ENCODE measurements at places on chromosomes 2 and 18.
A peak's percentile ranks its signal among the peaks of the same experiment; 100 is the strongest.

DNA sequence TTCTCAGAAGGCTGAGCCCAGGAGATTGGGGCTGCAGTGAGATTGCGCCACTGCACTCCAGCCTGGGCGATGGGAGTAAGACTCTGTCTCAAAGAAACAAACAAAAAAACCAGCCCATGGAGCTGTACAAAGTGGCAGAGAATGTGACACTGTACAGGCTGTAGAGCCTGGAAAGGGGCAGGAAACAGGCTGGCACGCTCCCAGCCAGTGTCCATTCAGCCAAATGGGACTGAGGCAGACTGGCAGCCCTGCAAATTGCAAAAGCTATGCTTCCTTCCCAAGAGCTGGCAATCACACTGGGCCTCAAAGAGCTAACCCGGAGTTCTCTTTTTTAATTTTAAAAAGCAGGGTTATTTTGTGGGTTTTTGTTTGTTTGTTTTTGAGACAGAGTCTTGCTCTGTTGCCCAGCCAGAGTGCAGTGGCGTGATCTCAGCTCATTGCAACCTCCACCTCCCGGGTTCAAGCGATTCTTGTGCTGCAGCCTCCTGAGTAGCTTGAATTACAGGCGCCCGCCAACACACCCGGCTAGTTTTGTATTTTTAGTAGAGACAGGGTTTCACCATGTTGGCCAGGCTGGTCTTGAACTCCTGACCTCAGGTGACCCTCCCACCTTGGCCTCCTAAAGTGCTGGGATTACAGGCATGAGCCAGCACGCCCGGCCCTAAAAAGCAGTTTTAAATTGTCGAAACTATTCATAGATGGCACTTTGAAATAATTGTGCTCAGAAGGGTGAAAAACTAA, 42.8 kb downstream of the SCRN3 start:
- DNase-seq: no peak

- no peak for DNase-seq
Measured at GRCh38 chr2:185811580-185811979, 73.0 kb downstream of the FSIP2 start.

- DNase-seq: no peak
Measured at GRCh38 chr2:69559442-69560146, 83.9 kb downstream of the AAK1 start.

- DNase-seq: no peak
Measured at GRCh38 chr2:138441916-138442315, 59.7 kb upstream of the SPOPL start.

DNA sequence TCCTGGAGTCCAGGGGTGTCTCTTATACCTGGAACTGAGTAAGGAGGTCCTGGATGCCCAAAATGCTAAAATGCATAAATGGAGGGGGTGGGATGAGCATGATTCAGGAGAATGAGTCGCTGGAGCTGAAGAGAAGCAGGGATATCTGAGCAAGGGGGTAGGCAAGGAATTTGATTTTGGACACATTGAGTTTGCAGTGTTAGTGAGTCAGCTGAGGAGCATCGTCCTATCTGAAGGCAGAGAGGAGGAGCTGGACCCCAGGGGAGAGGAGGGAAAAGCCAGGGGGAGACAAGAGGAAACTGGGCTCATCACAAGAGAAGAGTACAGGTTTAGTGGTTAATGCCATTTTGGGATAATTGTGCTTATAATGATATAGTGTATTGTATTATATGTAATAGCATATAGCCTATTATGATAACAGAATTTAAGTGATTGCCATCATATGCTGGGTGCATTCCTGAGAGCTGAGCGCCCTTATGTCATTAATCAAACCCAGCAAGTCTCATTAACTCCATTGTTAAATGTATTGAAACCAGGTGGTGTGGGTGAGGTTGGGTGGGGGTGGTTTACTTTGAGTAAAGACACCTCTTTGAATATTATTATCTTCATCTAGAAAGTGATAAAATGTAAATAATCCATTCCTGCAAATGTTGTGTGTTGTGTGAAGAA, 12.4 kb downstream of the EHD3 start:
- no peak for DNase-seq

GRCh38 chr2:205848601-205849000, 166.3 kb downstream of the NRP2 start:
- DNase-seq: no peak

GRCh38 chr2:158973116-158973956, 4.9 kb downstream of the TANC1 start:
- no peak for DNase-seq

DNA sequence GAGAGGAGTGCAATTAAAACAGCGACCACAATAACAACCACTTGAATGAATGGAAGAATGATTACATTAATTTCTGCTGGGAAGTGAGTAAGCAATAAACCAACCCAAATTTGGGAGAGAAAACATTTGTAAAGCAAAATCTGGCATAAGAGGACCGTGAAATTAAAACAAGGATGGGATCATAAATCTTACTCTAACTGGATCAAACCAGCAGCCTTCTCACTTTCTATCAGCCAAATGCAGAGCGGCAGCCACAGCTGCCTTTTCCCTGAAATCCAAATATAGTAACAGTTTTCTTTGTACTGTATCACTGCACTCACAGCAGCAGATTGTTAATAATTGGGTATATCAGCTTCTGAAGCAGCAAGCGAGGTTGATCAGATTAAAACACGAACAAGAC, 245.2 kb upstream of the REG3G start:
- no peak for DNase-seq

- no peak for DNase-seq
Measured at GRCh38 chr18:74412116-74412880, 44.8 kb downstream of the DIPK1C start.

- no peak for DNase-seq
Measured at GRCh38 chr18:55268151-55268601, 308.9 kb upstream of the CCDC68 start.

DNA sequence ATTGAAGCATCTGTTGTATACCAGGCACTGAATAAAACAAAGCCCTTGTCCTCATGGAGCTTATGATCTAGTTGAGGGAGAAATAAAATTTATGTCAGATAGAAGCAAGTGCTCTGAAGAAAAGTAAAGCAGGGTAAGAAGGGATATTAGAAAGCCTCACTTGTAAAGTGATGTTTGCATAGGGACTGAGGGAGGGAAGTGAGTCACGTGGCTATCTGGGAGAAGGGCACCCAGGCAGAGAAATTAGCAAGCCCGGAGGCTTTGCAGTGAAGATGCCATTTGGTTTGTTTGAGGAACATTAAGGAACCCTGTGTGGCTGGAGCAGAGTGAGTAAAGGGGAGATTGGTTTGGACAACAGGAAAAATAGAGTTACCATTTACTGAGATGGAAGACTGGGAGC, 52.1 kb downstream of the RBBP8 start:
- DNase-seq: no peak

DNA sequence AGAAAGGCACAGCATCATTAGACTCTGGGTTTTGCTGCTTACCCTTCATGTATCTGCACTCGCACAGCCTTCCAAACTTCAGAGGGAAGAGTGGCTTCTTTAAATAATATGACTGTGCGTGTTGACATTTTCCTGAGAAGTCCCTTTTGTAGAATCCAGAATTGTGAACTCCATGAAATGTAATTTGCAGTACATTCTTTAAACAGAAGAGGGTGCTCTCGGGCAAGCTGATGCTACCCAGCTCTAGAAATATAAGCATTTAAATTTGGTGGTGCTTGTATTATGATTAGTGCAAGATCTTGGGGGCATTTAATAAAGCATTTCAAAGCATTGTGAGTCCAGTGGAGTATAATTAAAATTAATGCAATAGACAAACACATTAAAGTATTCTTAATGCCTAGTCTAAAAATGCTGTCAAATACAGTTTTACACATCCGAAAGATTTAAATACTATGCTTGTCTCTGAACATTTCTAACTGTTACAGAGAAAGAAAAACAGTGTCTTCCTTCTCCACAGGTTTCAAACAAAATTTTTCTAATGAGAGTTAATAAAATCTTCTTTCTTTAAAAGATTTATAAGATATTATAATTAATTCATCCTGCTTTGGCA, 17.3 kb upstream of the GTF2A1L start:
- no peak for DNase-seq

DNA sequence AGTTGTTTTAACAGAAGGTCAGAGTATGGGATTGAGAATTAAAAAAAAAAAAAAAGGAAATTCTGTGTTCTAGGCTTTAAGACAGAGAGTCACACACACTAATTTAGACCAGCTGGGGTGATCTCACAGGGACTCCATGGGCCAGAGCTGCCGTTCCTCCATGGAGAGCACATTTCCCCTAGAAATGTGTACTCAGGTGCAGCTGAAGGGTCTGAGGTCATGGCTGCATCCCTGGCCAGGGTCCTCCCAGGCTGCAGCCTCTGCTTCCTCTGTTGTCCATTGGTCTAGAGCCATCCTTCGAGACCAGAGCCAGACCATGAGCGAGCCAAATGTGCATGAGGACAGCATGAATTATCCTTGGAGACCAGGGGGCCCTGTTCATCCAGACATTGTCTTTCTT, 190.1 kb upstream of the TNP1 start:
- DNase-seq: no peak

GRCh38 chr18:51169731-51170130, 27.8 kb downstream of the MEX3C start:
- DNase-seq: no peak

DNA sequence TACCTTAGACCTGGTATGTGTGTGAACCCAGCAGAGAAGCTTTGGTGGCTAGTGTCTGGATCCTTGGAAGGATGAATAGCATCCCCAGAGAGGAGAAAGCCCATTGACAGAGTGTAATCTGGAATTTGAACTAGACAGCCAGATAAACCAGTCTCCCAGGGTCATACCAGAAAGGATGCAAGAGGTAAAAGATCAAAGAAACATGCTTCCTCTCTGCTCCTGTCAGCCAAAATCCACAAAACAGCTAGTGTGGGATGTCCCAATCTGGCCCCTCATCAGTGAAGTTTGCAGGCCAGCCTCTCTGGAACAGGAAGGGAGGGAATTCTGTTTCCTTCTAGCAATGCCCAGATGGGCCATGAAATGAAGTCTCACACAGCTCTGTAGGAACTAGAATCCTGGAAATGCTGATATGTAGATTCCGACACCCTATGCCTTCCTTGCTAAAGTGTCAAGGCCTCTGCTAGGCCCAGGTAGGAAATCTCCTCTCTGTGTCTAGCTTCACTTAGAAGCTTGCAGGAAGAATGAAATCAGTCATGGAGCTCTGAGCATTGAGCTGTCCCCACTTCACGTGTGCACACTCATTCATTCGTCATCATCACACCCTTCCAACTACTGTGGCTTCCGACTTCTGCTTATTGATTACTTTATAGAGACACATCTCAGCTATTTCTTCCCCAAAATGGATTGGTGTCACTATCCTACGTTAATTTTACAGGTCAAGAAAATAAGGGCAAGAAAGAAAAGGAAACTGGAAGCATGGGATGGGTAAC, 38.0 kb downstream of the EVA1A start:
- no peak for DNase-seq

DNA sequence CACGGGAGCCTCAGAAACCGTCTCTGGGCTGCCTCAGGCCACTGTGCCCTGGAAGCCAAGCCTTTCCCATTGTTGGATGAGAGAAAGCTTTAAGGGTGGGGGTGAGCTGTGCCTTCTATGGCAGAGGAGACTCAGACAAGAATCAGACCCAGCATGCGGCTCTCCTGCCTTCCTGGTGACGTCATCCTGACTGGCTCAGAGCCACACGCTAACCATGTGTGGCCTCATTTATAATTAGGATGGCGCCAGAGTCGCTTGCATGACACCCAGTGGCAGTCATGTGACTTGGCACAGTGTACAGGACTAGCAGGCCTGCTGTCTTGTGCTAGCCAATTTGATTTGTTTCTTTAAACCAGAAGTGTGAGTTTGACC, 99.1 kb downstream of the SH3BP4 start:
- peak; percentile 97 for DNase-seq
